ENCODE measurements at places on chromosomes 13 and 19. TPM values are rescaled to one million over a fixed set of nuclear protein-coding genes. Genes with fewer than 3 reads are reported as not detected.

Gene C5AR2
- 0.69 TPM for total RNA-seq

Gene BABAM1
- 240 TPM for total RNA-seq

Gene NLRP5
- 0.35 TPM for total RNA-seq

Gene ZSCAN4
- not detected for total RNA-seq

Gene CATSPERD
- not detected for total RNA-seq

Gene PEAK3
- total RNA-seq = 0.40 TPM

Gene FBXW9
- 3.8 TPM for total RNA-seq

Gene SLITRK1
- total RNA-seq = not detected

Gene RANBP3
- total RNA-seq = 98.1 TPM

Gene SPINT2
- 72.8 TPM for total RNA-seq

Gene NLRP7
- 1.4 TPM for total RNA-seq

Gene AP3D1
- 33.8 TPM for total RNA-seq

Gene IGSF23
- total RNA-seq = not detected

Gene SLC17A7
- total RNA-seq = not detected

Gene ZNF93
- 29.6 TPM for total RNA-seq

Gene AP1M2
- 16.7 TPM for total RNA-seq

Gene RASL11A
- total RNA-seq = 26.6 TPM

Gene GAPDHS
- total RNA-seq = not detected

Gene ZNF283
- total RNA-seq = 12.3 TPM

Gene TNFSF13B
- total RNA-seq = 2.1 TPM

Gene NLRP4
- not detected for total RNA-seq

Gene LIM2
- total RNA-seq = not detected

Gene PEG3
- 71.9 TPM for total RNA-seq

Gene IGFL3
- not detected for total RNA-seq

Gene C1QTNF9B
- total RNA-seq = not detected

Gene ZNF560
- not detected for total RNA-seq

Gene CGB1
- not detected for total RNA-seq

Gene SRRM5
- total RNA-seq = 0.58 TPM

Gene C13orf42
- total RNA-seq = not detected

Gene KIR3DL2
- total RNA-seq = 0.37 TPM

Gene PGPEP1
- total RNA-seq = 21.8 TPM

Gene FCHO1
- 1.4 TPM for total RNA-seq

Gene CDX2
- total RNA-seq = not detected

Gene ZSWIM4
- total RNA-seq = 5.9 TPM

Gene CEACAM19
- total RNA-seq = 1.2 TPM

Gene PRDX2
- total RNA-seq = 167 TPM

Gene FXYD1
- total RNA-seq = 61.2 TPM

Gene TMEM221
- not detected for total RNA-seq

Gene MCEMP1
- not detected for total RNA-seq

Gene ERICH6B
- total RNA-seq = not detected

Gene CALR3
- not detected for total RNA-seq

Gene ZNF428
- 83.3 TPM for total RNA-seq

Gene ZNF419
- 69.4 TPM for total RNA-seq

Gene COX7A1
- total RNA-seq = 235 TPM

Gene KCNN1
- 1.9 TPM for total RNA-seq
